ENCODE measurements at places on chromosomes 11 and 22. TPM values are rescaled to one million over a fixed set of nuclear protein-coding genes. Genes with fewer than 3 reads are reported as not detected.

PGM2L1 gene
- 5.3 TPM for total RNA-seq

APOBEC3G gene
- total RNA-seq = 110 TPM

HEPACAM gene
- total RNA-seq = not detected

CDHR5 gene
- not detected for total RNA-seq

MMP12 gene
- not detected for total RNA-seq

TRIM49 gene
- not detected for total RNA-seq

MUC2 gene
- total RNA-seq = not detected

BTBD18 gene
- total RNA-seq = not detected

GPHA2 gene
- total RNA-seq = not detected

MS4A6E gene
- not detected for total RNA-seq

CHORDC1 gene
- 61.9 TPM for total RNA-seq

RNASEH2C gene
- total RNA-seq = 82.8 TPM

RIMBP3C gene
- total RNA-seq = 0.68 TPM

PGA3 gene
- not detected for total RNA-seq

ADSL gene
- 123 TPM for total RNA-seq

TEX54 gene
- not detected for total RNA-seq

HSPB2 gene
- not detected for total RNA-seq

ABCG4 gene
- total RNA-seq = not detected

CCND1 gene
- 0.20 TPM for total RNA-seq

RASD2 gene
- total RNA-seq = not detected

ARHGAP42 gene
- not detected for total RNA-seq

GLYAT gene
- total RNA-seq = not detected

All from T-helper 1 cell treated with Interleukin-12 subunit alpha and Interleukin-12 subunit beta and Interleukin-4 antibody, amounts not matched to agents 30 ng/mL and 1 ng/mL, for 36 hours (primary cell).